ENCODE measurements at places on chromosomes 3 and 15.

GRCh38 chr15:91857224-91857585, 3.7 kb downstream of the SLCO3A1 start:
- no peak for DNase-seq

DNA sequence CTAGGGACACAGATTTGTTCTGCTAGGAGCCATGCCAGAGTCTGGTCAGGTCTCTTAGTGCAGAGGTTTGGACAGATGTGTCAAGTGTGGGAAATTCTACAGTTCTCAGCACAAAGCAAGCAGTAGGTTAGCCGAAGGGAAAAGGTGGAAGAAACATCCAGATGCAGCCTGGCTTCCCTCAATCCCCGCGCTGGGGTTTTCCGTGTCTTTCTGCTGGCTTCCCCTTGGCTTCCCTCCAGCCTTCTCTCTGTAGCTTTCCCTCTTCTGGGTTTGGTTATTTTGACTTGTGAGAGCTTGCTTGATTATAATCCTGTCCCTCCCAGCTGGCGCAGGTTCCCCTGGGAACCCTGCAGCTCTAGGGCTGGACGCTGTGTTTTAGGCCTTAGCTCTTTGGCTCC, 4.1 kb downstream of the TF start:
- DNase-seq, result no peak

GRCh38 chr15:92733090-92733933, 77.7 kb upstream of the FAM174B start:
- DNase-seq, result no peak

- no peak for DNase-seq
Measured at GRCh38 chr15:64066451-64066850, 20.2 kb upstream of the DAPK2 start.

DNA sequence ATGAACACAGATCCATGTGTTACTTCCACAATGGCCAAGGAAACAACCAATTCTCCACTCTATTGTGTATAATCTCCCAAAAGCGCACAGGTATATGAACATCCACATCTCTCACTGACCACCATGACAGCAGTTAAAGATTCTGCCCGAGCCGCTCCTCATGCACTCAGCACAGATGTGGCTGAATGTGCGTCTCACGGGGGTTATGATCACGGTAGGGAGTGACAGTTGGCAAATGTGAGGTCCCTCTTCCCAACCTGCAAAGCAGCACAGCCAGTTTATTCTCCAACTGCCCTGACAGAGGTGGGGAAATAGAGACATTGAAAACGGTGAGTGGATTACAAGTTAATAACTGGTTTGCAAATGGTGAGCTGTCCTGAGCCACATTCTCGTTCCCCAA, 17.6 kb downstream of the FOXP1 start:
- DNase-seq, result no peak

DNA sequence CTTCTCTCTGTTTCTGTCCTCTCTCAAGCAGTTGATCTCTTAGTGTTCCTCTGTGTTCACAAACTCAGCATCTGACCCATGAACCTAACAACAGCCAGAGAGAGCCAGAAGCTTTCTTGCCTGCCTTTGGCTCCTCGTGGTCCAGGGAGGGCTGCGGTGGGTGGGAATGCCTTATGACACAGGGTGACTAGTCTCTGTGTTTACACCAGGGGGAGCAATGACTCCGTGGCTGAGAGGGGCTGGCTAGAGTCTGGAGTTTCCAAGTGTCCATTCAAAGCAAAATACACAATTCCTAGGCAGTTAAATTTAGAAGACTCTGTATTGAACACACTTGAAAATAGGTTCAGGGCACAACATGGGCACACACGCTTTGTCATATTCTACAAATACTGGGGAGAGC, 370.0 kb upstream of the FRG2C start:
- no peak for DNase-seq

GRCh38 chr3:51539291-51539941, 897 bp downstream of the RAD54L2 start:
- DNase-seq, result no peak

DNA sequence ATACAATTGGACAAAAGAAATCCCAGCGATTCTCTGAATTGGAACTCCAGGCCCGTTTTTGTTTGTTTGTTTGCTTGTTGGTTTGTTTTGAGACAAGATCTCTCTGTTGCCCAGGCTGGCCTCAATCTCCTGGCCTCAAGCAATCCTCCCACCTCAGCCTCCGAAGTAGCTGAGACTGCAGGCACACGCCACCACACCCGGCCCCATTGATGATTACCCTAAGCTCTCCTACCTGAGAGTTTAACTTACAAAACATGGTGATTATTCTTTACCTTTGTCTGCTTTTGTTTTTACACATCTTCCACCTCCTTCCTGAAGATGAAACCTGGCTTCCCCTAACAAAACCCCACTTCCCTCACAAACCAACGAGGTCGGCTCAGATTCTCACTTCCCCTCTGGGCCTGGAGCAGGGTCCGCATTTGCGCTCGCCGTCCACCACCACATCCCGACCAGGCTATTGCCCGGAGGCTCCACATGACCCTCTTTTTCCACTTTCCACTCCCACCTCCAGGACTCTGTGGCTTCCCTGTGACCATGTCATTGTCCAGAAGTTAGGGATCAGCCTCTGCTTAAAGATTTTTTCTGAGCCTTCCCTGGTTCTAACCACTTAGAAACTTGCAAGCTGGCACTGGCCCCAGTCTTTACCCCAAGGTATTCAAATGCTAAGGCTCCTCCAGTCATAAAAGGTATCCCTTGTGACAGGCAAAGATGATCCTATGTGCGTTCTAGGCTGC, 14.8 kb downstream of the KLHL6 start:
- no peak for DNase-seq

DNA sequence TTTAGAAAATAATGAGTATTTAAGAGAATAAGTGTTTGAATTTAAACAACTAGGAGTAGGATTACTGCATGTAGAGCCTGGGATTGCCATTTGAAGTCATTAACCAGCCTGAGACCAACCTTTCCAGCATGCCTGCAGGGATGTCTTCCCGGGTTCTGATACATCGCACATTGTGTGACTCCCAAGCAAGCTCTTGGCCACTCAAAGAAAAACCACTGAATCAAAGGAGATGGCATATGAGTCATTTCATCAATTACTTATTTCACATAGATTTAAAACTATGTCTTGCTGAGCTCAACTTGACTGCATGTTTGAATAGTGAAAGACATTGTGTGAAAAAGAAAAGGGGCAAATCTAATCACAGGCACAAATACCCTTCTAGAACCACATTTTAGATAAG, 15.0 kb upstream of the THBS1 start:
- DNase-seq, result no peak

GRCh38 chr3:20589275-20589674, 403.3 kb upstream of the SGO1 start:
- DNase-seq, result no peak

GRCh38 chr15:82692171-82692570, 17.5 kb downstream of the AP3B2 start:
- DNase-seq, result no peak

GRCh38 chr3:17320266-17320665, 422.2 kb downstream of the TBC1D5 start:
- no peak for DNase-seq

DNA sequence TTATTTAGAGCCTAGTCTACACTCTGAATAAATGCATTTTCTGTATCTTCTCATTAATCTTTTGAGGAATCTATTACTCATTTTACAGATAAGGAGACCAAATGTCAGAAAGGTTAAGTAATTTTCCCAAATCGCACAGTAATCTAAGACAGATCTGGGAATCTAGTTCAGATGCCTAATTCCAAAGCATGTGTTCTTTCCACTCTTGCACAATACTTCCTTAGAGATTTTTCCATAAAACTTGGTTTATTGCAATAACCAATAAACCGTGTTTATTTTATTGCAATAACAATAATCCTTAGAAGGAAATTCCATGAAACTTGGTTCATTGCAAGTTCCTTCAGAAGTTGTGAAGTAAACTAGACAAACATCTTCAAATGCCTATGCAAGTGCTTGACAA, 17.4 kb upstream of the COL8A1 start:
- no peak for DNase-seq

DNA sequence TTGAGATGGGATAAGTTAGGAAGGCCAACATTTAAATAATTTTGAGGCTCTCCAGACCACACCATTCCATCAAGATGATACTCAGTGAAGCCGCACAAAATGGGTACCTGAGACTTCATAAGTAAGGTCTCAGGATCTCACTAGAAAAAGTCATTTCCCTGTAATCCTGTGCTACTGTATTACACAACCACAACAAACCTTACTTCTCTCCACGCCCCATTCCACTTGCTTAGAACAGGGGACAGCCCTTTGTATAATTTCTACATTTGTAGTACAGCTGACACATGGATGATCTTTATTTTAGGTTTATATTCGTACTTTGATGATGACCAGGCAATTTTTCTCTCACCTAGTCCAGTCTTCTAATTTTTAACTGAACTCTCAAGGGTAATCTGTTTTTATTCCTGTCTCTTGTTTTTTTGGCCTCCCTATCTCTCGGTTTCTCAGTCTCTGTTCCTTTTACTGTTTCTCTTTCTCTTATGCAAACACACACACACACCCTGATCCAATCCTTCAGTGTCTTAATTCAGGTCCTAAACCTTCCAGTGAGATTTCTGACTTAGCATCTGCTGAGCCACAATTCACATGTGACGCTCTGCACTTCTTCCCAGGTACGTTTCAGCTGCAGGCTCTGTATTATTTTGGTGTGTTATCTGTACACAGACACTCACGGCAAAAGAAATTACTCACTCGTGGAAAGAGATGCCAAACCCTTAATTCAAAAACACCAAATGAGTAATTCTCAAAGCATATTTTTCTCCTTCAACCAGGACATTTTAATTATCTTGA, 223.2 kb upstream of the THBS1 start:
- DNase-seq, result no peak

GRCh38 chr15:77804210-77804609, 171.5 kb upstream of the LINGO1 start:
- no peak for DNase-seq

GRCh38 chr3:36911990-36912804, 32.7 kb downstream of the TRANK1 start:
- DNase-seq, result no peak

- no peak for DNase-seq
Measured at GRCh38 chr15:65115542-65115941, 542 bp upstream of the UBAP1L start.

GRCh38 chr3:78101384-78101783, 1061.5 kb downstream of the ROBO2 start:
- no peak for DNase-seq

GRCh38 chr3:25460751-25461150, 32.7 kb downstream of the RARB start:
- no peak for DNase-seq

GRCh38 chr15:32651229-32651837, 9.8 kb downstream of the SCG5 start:
- DNase-seq, result peak; percentile 48

DNA sequence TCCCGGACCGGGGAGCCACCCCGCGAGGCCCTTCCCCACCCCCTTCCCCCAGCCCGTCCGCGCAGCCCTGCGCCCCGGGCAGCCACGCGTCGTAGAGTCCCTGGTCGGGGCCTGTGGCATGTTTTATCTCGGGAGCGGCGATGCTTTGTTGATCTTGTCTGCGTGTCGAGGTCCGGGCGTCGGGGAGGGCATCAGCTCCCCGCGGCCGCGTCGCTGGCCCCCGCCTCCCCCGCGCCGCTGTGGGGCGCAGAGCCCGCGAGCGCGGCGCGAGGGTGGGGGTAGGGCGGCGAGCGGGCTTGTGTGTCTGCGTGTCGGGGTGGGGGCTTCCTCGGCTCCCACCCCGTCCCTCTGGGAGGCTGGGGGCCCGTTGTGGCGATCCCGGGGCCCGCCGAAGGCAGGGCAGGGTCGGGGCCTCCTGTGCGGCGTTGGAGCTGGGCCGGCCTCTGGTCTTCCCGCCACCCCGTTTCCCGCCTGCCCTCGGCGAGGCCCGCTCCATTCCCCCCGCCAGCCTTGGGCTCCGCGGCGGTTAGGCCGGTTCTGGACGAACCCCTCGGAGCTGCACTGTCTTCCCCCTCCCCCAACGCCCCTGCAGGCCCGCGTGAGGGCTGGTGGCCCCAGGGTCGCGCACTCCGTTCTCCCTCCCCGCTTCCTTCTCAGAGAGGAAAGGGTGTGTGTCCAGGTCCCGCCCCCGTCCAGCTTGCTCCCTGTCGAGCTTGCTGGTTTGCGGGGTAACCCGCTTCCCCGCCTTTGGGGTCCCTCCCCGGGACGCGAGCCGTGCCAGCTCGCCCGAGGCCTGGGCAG, 695 bp downstream of the GMPS start:
- DNase-seq, result no peak

- DNase-seq, result no peak
Measured at GRCh38 chr3:45593708-45594601, 596 bp upstream of the LIMD1 start.

DNA sequence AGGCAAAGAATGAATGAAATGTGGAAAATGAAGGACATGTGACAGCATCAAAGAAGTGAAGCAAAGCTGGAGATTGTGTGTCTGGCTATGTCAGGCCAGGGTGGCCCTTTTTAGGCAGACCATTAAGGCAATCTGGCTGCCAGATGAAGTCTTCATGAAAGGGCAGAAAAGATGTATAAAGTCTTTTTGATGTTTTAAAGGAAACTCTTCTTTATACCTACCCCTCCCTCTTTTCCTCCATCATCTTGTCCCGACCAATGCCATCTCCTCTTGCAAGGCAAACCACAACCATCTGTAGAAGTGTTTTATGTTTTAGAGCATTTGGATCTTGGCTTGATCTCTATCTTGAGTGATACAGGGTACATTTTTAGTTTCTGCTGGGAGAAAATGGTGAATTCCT, 259.2 kb downstream of the LSAMP start:
- DNase-seq, result no peak

GRCh38 chr3:69527498-69527897, 141.6 kb upstream of the FRMD4B start:
- DNase-seq, result no peak

DNA sequence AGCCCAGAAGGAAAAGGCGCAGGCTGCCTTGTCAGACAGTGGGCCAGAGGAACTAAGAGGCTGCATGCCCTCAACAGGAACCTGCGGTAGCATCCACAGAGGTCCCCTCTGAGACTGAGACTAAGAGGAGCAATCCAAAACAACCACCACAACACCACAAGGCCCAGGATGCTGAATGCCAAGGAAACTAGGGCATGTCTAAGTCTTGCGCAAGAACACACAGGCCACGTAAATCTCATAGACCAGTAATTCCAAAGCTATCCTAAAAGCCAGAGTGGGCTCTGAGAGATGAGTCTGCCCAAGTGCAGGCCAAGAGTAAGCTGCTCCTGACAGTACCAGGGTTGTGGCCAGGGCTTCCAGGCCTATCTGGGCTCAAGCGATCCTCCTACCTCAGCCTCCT, 12.9 kb downstream of the MON1A start:
- no peak for DNase-seq

DNA sequence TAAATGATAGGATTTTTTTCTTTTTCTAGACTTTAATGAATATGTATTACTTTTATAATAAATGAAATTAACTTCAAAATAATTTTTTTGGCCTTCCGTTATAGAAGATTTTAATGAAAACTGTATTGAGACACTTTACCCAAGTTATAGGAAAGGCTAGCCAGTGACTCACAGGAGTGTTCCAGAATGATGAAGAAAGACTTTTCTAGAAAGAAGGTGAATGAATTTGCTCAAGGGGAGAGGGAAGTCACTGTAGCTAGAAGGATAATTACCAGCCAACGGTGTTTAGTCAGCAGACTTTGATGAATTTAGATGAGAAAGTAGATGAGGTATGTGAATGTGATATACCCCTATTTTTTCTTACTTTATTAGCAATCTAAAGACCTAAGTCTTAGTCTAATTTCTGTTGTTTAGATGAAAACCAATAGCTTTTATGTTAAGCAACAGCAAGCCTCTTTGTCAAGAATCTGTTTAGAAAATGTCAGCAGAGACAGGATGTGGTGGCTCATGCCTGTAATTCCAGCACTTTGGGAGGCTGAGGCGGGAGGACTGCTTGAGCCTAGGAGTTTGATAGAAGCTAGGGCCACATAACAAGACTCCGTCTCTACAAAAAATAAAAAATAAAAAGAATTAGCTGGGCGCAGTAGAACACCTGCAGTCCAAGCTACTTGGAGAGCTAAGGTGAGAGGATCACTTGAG, 3.2 kb downstream of the ALAS1 start:
- DNase-seq, result no peak

Measured in Panc1 (cell line).